ENCODE measurements at places on chromosomes 16 and 17.

- no peak for DNase-seq
These were observed 17.1 kb downstream of the CNGB1 start for GRCh38 chr16:57953857-57954256.

- DNase-seq = no peak
These were observed 32.6 kb upstream of the KIFC3 start for GRCh38 chr16:57834936-57835335.

GRCh38 chr17:7060165-7060891, 16.4 kb upstream of the SLC16A11 start:
- no peak for DNase-seq

GRCh38 chr17:13640551-13640950, 38.8 kb upstream of the HS3ST3A1 start:
- no peak for DNase-seq

DNA sequence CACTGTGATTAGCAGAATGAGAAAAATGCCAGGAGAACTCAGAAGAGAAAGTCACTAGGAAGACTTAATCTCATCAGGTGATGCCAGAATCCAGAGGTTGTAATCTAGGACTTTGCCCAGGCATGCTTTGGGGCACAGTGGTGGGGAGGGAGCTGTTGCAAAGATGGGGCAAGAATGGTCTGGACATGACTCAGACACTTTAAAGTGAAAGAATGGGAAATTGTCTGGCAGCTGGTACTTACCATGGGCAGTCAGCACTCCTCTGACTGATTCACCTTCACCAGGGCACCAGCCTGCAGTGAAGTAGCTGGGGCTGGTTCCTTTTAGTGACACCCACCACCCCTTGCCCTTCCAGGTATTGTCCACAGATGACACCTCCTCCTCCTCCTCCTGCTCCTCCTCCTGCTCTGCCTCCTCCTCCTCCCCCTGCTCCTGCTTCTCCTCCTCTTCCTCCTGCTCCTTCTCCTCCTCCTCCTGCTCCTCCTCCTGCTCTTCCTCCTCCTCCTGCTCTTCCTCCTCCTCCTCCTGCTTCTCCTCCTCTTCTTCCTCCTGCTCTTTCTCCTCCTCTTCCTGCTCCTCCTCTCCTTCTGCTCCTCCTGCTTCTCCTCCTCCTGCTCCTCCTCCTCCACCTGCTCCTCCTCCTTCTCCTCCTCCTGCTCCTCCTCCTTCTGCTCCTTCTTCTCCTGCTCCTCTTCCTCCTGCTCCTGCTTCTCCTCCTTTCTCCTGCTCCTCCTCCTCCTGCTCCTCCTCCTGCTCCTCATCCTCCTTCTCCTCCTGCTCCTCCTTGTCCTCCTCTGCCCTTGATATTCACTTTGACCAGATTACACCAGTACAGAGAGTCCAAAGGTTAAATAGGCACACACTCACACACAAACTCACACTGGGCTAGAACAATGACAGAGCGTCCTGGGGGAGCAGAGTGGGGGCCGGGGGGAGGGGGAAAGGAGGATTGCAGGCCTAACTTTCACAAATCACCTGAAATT, at the start of gene CHD9NB:
Gene CHD9NB, minus strand, starts transcription at position 379 of the 983 bp plus-strand sequence. CDS start 8,739 bp downstream, outside the sequence.
- DNase-seq = no peak

Measured in effector memory CD4-positive, alpha-beta T cell (primary cell).